ENCODE measurements at places on chromosomes 1 and 21. TPM values are rescaled to one million over a fixed set of nuclear protein-coding genes. Genes with fewer than 3 reads are reported as not detected.
A peak's percentile ranks its signal among the peaks of the same experiment; 100 is the strongest.

DNA sequence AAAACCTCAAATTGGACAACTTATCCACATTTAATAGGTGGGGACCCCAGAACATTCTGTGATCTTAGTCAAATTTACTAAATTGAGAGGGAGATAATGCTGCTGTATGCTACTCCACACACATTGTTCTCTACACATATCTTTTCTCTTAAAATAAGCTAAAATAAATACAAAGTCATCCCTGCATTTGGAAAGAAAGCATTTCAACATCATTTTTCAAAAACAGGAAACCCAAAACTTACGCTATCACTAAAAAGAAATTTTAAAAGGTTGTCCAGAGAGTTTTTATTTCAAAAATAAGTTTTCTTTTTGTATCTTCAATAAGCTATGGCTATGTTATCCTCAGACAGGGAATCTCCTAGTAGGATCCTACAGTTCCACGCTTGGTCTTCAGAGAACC, 19.5 kb upstream of the OR6N2 start:
- H3K4me1 ChIP-seq = no peaks in the 10 kb centered on the region
- H3K27me3 ChIP-seq = no peaks in the 10 kb centered on the region
- H3K36me3 ChIP-seq = no peaks in the 10 kb centered on the region
- DNase-seq = no peak

The FCGR3B gene
- 2.6 TPM for total RNA-seq

- no peak overlapping the region for H3K27ac ChIP-seq
- no peak overlapping the region for H3K4me3 ChIP-seq
- H3K27me3 ChIP-seq = no peaks in the 10 kb centered on the region
- H3K4me1 ChIP-seq = no peaks in the 10 kb centered on the region
- no peak for DNase-seq
Observed at GRCh38 chr1:190416239-190416638, 61.4 kb downstream of the BRINP3 start.

The AMPD2 gene
- total RNA-seq = 17.9 TPM

DNA sequence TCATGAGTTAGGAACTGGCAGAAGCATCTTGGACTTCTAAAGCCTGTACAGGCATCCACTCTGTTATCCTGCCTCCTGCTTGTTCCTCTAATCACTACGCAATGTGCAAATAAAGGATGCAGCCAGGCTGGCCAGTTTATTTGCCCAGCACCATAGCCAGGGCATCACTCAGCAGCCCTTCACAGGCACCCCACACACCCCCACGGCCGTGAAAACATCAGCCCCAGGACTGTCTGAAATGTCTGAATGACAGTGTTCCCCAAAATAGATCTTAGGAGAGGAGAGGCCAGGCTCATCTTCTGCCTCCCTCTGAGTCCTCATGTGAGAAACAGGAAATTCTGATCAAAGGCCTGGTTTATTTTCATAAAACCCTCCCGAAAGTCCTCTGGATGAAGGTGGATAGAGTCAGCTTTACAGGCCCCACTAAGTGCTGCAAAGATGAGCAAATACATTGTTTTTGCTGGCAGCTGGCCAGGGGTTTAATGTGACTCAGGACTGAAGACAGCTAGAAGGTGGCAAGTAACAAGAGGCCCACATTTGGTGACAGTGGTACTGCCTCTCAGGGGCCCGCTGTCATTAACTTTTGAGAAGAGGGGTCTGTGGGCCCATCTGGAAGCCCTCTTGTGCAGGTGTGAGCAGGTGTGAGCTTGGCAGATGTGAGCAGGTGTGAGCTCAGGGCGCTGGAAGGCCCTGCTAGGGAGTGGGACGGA, 32.9 kb downstream of the GRHL3 start:
- H3K36me3 ChIP-seq = no peaks in the 10 kb centered on the region
- H3K27ac ChIP-seq = no peak overlapping the region
- no peaks in the 10 kb centered on the region for H3K27me3 ChIP-seq
- no peaks in the 10 kb centered on the region for H3K4me1 ChIP-seq

GRCh38 chr1:98427664-98428063, 233.9 kb upstream of the SNX7 start:
- no peak overlapping the region for H3K4me3 ChIP-seq
- H3K36me3 ChIP-seq = no peaks in the 10 kb centered on the region
- H3K27ac ChIP-seq = no peak overlapping the region
- DNase-seq = no peak
- no peaks in the 10 kb centered on the region for H3K4me1 ChIP-seq

- DNase-seq = no peak
- no peaks in the 10 kb centered on the region for H3K27me3 ChIP-seq
- H3K36me3 ChIP-seq = peaks cover 13% of the 10 kb centered on the region
Observed at GRCh38 chr1:204996981-204997380, 46.0 kb upstream of the CNTN2 start.

GRCh38 chr1:228778466-228778865, 43.2 kb downstream of the RHOU start:
- no peak overlapping the region for H3K4me3 ChIP-seq
- no peaks in the 10 kb centered on the region for H3K27me3 ChIP-seq
- no peaks in the 10 kb centered on the region for H3K36me3 ChIP-seq

DNA sequence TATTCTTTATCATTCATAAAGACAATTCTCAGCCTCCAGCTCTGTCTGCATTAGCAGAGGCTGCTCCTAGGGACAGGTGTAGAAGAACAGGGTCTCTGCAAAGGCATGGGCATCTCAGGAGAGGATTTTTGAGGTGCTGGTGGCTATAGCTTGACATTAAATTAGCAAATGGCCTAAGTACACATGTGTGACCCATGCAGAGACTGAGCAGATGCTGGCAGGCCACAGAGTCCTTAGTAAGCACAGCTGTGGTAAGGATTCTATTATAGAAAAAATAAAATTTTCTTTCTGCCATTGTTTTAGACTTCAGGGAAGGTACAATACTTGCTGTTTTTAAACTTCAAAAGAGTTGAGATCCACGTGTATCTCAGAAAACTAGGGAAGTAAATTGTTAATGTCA, 177.5 kb upstream of the DUSP10 start:
- H3K27me3 ChIP-seq = no peaks in the 10 kb centered on the region
- no peaks in the 10 kb centered on the region for H3K4me1 ChIP-seq
- H3K36me3 ChIP-seq = no peaks in the 10 kb centered on the region

DNA sequence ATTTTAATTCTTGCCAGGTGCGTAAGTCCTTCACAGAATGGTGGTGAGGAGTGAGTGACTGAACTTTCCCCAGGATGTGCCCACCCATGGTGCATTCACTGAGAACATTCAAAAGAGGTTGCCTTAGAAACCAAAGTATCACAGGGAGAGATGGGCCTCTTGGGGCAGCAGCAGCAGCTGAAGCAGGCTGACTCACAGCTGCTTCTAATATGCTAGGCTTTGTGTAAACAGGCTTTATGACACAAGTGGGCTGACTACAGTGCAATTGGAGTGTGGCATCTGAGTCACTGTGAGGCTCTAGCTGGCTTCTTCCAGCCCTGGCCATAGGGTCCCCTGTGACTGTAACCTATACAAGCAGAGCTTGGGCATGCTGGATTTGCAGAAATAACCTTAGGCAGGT, 12.6 kb downstream of the PIGP start:
- no peak overlapping the region for H3K27ac ChIP-seq
- H3K4me1 ChIP-seq = no peaks in the 10 kb centered on the region
- H3K36me3 ChIP-seq = no peaks in the 10 kb centered on the region
- H3K4me3 ChIP-seq = no peak overlapping the region
- no peaks in the 10 kb centered on the region for H3K27me3 ChIP-seq
- DNase-seq = peak; percentile 68

DNA sequence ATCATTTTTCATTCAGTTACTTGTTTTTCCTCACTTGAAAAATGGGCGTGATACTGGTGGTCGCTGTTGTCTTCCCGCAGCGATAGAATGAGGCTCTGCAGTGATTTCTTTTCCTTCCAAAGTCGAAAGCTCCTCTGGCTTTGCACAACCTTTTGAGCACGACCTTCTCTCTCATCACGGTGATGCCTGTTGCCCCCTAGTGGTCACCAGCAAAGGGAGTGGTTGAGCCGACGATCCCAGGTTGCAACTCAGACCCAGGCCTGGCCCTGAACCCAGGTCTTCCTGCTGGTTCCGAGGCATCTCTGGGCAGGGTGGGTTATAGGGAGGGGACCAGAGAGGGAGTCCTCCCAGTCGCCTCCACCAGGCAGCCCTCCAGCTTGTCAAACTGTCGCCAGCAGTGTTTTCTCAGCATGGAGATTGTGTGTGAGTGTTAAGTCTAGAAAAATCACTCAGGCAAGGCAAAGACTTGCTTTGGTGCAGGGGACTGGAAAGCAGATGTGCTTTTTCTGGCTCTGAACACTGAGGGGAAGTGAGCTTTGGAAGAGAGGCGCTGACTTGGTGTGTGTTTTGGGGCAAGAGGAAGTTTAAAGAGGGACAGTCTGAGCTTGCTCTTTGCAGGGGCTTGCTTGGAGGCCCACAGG, 285.3 kb downstream of the CAMTA1 start:
- no peak overlapping the region for H3K27ac ChIP-seq
- peaks cover 6% of the 10 kb centered on the region for H3K4me1 ChIP-seq
- DNase-seq = peak; percentile 68
- H3K27me3 ChIP-seq = no peaks in the 10 kb centered on the region

DNA sequence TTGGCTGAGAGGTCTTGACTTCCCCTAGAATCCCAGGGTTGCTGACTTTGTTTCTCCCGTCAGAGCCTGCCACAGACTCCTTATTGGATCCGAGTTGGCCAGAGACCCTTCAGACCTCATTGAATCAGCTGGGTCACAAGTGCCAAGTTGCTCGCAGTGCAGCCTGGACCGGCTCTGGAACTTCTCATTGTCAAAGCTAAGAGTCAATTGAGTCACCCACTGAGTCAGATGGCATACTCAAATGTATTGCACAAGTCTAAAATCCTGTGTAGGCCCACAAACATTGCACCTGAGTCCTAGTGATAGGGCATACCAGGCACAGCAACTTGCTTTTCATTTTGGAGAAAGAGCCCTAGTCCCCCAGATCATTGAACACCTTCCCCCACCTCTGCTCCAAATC, 20.4 kb upstream of the SCAF4 start:
- H3K36me3 ChIP-seq = no peaks in the 10 kb centered on the region
- no peak overlapping the region for H3K27ac ChIP-seq
- H3K27me3 ChIP-seq = no peaks in the 10 kb centered on the region
- DNase-seq = no peak
- no peaks in the 10 kb centered on the region for H3K4me1 ChIP-seq

The PRDM2 gene
- 20.5 TPM for total RNA-seq

GRCh38 chr1:204819495-204819894, 51.2 kb upstream of the NFASC start:
- peaks cover 47% of the 10 kb centered on the region for H3K4me1 ChIP-seq
- H3K27ac ChIP-seq = peak overlapping the region; percentile 65
- no peak for DNase-seq

The HOOK1 gene
- total RNA-seq = 3.9 TPM

- H3K4me3 ChIP-seq = no peak overlapping the region
- H3K4me1 ChIP-seq = no peaks in the 10 kb centered on the region
- peak; percentile 18 for DNase-seq
- H3K36me3 ChIP-seq = no peaks in the 10 kb centered on the region
- no peaks in the 10 kb centered on the region for H3K27me3 ChIP-seq
Observed at GRCh38 chr1:41293779-41294178, 51.7 kb upstream of the SCMH1 start.

DNA sequence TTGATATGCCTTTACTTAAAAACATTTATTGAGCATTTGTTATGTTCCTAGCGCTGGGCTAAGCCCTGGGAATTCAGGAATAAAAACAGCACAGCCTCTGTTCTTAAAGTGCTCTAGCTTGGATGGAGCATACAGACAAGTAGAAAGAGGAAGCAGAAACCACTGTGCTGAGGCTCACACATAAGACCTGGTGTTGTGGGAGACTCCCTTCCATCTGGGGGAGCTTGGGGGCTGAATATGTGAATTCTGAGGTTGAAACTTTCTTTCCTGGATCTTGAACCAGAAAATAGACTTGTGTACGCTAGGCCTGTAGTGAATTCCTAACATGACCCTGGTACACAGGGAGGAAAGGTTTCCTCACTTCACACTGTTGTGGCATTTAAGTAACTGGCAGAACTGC, 209.9 kb downstream of the ZNF326 start:
- H3K4me3 ChIP-seq = no peak overlapping the region
- no peak for DNase-seq
- H3K36me3 ChIP-seq = no peaks in the 10 kb centered on the region

- no peak overlapping the region for H3K4me3 ChIP-seq
- H3K27me3 ChIP-seq = no peaks in the 10 kb centered on the region
- H3K27ac ChIP-seq = no peak overlapping the region
Observed at GRCh38 chr1:234665975-234666605, 56.1 kb upstream of the IRF2BP2 start.

DNA sequence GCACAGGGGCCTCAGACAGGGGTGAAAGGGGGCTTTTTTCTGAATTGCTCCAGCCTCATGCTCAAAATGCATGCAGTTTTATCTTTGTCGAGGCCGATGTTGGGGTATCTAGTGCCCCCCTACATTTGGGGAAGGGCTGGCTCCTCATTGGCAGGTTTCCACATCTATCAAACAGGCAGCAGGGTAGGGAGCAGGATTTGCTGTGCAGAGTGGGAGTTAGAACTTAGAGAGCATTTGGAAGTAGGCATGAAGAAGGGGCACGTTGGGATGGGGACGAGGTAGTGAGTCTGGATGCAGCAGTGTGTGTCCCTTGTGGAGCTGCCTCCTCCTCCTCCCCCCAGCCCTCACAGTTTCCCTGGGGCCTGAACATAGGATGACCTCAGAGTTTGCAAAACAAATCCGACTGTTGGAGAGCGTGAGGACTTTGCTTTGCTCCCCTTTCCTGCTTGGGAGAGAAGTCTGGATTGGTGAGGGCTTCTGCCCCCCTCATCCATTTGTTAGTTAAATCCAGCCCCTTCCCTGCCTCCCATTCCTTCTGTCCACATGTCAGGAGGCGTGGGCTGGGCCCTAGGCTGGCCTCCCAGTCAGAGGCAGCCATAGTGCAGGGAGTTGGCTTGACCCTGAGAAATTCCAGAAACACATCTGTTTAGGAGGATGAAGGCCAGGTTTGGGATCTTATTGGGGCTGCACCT, 36.9 kb upstream of the GPR37L1 start:
- no peaks in the 10 kb centered on the region for H3K27me3 ChIP-seq
- H3K4me1 ChIP-seq = no peaks in the 10 kb centered on the region
- no peak overlapping the region for H3K4me3 ChIP-seq
- H3K27ac ChIP-seq = no peak overlapping the region
- DNase-seq = no peak

- H3K4me3 ChIP-seq = no peak overlapping the region
- peak overlapping the region; percentile 8 for H3K27ac ChIP-seq
- DNase-seq = peak; percentile 76
Observed at GRCh38 chr1:247407180-247407616, 8.8 kb upstream of the NLRP3 start.

The ZBTB7B gene
- 53.4 TPM for total RNA-seq

Measured in right atrium auricular region (tissue), 2 donors.